ENCODE measurements at places on chromosomes 5 and 9.

DNA sequence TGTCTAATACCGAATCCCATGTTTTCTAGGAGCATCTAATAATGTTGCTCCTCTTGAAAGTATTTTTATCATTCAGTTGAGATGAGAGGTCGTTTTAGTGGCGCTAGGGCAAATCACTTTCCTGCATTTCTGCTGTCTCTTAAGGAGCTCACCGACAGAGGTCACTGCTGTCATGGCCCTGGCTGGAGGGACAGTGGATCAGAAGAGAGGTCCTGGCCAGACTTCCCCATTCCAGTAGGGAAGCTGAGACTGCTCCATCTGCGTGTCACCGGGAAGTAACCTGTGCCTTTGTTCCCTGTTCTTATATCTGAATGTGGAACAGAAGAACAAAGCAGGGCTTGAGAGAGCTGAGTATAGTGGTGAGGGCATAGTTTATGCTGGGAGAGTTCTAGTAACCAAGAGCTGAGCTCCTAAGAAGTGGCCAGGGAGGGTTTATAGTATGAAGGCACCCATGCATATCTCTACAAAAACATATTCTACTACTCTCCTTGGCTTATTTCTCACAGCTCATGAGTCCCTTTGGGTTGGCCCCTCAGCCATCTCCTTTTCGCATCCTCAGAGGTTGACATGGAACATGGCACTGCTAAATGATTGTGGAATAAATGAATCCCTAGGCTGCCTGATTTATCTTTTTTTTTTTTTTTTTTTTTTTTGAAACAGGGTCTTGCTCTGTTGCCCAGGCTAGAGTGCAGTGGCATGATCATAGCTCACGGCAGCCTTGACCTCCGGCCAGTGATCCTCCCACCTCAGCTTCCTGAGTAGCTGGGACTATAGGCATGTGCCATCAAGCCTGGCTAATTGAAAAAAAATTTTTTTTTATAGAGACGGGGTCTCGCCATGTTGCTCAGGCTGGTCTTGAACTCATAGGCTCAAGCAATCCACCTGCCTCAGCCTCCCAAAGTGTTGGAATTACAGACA is 27.2 kb downstream of the ATP6V0E1 start:
- peak; percentile 78 for DNase-seq
- no peaks in the 10 kb centered on the region for H3K36me3 ChIP-seq
- H3K27me3 ChIP-seq: no peaks in the 10 kb centered on the region
- H3K4me3 ChIP-seq: no peak overlapping the region
- H3K27ac ChIP-seq: peak overlapping the region; percentile 26

- no peak overlapping the region for H3K4me3 ChIP-seq
- no peaks in the 10 kb centered on the region for H3K27me3 ChIP-seq
- DNase-seq: no peak
- H3K4me1 ChIP-seq: no peaks in the 10 kb centered on the region
- no peak overlapping the region for H3K27ac ChIP-seq
These were observed 97.4 kb downstream of the HOMER1 start for GRCh38 chr5:79416499-79416898.

DNA sequence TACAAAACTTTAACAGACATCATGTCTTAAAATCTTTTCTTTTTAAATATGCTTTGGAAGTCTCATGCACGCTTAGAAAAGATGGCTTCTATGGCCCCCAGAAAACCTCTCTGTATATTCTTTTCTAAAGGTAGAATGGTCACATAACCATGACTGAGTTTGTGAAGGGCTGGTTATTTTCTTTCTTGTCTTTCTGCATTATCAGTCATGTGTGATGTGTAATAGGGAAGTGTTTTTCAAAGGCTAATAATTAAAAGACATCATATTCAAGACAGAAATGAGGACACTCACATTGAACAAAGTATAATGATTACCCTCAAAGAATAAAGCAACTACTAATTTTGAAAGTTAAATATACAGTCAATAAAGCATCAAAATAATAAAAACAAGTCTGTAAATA is 253.4 kb downstream of the TRPM3 start:
- no peaks in the 10 kb centered on the region for H3K36me3 ChIP-seq
- no peak overlapping the region for H3K27ac ChIP-seq
- no peak overlapping the region for H3K4me3 ChIP-seq
- no peaks in the 10 kb centered on the region for H3K27me3 ChIP-seq
- DNase-seq: no peak
- H3K4me1 ChIP-seq: no peaks in the 10 kb centered on the region

DNA sequence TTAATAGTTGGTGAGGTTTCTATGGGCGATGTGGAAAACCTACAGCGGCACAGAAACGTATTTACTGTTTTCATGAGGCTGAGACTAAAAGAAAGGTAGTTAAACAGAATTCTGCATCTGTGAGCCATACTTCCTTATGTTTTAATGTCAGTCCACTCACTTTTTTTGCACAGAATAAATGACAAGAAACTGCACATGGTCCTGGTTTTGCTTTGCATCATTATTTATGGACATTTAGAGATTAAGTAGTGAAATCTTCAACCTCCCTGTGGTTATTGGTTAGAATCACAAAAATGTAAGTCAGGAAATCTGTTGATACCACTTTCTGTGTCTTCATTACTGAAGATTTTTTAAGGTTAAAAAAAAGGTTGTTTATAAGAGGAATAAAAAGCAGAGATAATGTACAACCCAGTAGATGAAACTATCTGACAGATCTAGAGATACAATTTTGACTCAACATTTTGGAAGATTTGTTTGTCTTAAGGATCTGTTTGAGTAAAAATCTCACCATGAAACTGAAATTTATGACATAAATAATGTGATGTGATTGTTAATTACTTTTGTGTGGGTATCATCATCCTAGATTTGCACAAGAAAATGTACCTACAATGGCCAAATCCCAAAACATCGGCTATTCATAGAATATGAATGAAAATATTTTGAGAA is 2.4 kb downstream of the PRR16 start:
- H3K27ac ChIP-seq: peak overlapping the region; percentile 89
- H3K36me3 ChIP-seq: no peaks in the 10 kb centered on the region
- peaks cover 15% of the 10 kb centered on the region for H3K4me1 ChIP-seq

DNA sequence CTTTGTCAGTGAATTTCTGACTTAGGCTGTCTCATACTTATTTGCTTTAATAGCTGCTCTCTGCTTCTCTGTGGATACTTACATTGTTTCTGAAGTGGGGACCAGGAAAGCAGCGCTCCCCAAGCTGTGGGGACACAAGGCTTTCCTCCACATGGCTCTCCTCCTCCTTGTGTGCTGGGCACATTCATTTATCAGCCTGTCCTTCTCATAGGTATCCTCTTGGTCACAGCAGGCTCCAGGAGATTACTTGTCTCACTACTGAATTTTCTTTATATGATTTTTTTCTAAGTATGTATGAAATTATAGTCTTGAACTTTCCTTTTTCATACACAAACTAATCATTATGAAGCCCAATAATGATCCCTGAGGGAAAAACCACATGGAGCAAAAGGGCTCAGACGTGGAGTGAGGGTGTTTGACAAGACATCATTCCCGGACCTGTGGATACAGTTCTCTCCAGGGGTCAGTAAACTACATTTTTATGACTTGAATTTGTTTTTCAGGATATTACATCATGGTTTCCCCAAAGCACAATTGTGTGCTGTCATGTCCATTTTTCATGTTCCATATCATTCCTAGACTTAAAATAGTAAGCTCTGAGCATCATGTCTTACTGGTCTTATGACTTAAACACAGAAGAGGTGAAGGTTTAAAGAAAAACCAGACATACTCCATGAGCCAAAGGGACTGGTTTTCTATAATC is 234.5 kb downstream of the PCSK1 start:
- H3K27me3 ChIP-seq: no peaks in the 10 kb centered on the region
- no peaks in the 10 kb centered on the region for H3K36me3 ChIP-seq
- H3K27ac ChIP-seq: no peak overlapping the region
- no peak for DNase-seq

DNA sequence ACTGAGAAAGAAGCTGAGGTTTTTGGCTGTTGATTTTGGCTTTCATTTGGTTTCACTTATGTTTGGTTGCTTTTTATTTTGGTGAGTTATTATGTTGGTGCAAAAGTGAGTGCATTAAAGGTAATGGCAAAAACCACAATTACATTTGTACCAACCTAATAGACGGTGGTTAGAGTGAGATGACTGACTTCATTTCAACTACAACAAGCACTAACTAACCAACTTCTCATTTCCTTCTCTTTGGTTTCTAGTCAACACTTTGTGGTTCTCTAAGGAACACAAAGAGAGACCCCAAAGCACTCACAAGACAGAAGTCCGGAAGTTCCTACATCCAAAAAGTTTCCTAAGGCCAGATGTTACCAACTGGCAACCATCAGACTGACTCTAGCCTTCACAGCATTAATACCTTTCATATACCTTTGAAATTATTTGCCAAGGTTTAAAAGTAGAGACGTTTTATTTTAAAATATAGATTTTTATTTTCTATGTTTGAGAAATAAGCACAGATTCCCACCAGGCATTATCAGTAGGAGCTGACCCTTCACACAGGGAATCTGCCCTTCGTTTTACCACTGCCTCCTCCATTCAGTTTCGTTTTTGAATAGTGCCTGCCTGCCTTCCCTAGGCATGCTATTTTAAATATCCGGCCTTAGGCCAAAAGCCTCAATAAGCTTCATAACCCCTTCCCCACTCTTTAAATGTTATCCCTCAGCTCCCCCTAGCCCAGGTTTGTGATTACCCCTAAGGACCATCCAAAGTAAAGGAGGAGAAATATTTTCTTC is 301.1 kb upstream of the PTGER4 start:
- H3K4me3 ChIP-seq: no peak overlapping the region
- no peaks in the 10 kb centered on the region for H3K4me1 ChIP-seq
- DNase-seq: no peak
- no peak overlapping the region for H3K27ac ChIP-seq

- no peaks in the 10 kb centered on the region for H3K27me3 ChIP-seq
- no peak overlapping the region for H3K4me3 ChIP-seq
- H3K36me3 ChIP-seq: peaks cover 65% of the 10 kb centered on the region
- no peak overlapping the region for H3K27ac ChIP-seq
- DNase-seq: no peak
These were observed 49.0 kb downstream of the NKD2 start for GRCh38 chr5:1057485-1058082.

GRCh38 chr9:94085062-94085639 is 887 bp downstream of the PTPDC1 start:
- no peaks in the 10 kb centered on the region for H3K27me3 ChIP-seq
- H3K36me3 ChIP-seq: no peaks in the 10 kb centered on the region
- H3K4me1 ChIP-seq: peaks cover 31% of the 10 kb centered on the region
- no peak overlapping the region for H3K27ac ChIP-seq
- no peak for DNase-seq

DNA sequence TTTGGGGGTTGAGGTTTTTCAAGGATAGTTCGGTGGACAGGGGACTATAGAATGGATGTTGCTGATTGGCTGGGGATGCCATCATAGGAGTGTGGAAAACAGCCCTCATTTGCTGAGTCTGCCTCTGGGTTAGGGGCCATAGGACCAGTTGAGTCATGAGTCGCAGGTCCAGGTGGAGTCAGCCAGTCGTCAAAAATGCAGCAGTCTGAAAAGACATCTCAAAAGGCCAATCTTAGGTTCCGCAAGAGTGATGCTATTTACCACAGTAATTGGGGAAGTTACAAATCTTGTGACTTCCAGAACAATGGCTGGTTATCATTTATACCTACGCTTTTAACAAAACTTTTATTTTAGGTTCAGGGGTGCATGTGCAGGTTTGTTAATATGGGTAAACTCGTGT is 276.0 kb upstream of the DMRT1 start:
- H3K27ac ChIP-seq: no peak overlapping the region
- H3K36me3 ChIP-seq: no peaks in the 10 kb centered on the region
- H3K4me3 ChIP-seq: no peak overlapping the region
- DNase-seq: no peak

GRCh38 chr5:119996128-119996527 is 366.8 kb downstream of the FAM170A start:
- no peak for DNase-seq
- no peaks in the 10 kb centered on the region for H3K4me1 ChIP-seq
- H3K27ac ChIP-seq: no peak overlapping the region

- H3K4me3 ChIP-seq: no peak overlapping the region
- no peaks in the 10 kb centered on the region for H3K27me3 ChIP-seq
- no peak for DNase-seq
- H3K4me1 ChIP-seq: no peaks in the 10 kb centered on the region
- no peaks in the 10 kb centered on the region for H3K36me3 ChIP-seq
These were observed 132.8 kb upstream of the TAF11L2 start for GRCh38 chr5:17364987-17365810.

DNA sequence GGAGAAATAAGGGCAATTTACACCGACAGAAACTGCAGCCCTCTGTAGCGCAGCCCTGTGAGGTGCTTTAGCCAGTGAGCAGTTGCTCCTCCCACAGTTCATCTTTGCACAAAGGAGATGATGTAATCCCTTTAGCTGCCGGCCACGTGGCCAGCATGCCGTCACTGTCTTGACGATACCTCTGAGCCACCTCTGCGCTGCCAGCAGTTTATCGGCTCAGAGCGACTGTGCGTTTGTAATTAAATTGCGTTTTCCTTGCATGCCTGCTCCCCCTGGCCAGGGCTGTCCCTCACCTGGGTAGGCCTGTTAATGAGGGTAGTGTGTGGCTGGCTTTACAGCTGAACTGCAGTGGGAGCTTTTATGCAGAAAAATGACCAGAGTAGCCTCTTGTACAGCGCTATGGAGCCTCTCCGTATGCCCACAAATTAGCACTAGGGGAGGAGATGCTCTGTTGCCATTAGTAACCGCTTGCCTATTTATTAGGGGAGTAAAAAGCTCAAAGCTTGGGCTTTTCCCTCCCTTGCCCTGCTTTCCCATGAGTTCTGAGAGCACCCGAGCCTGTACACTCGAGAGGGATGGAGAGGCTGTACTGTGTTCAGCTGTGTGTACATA is 107.0 kb downstream of the TRIO start:
- DNase-seq: peak; percentile 82
- peak overlapping the region; percentile 14 for H3K27ac ChIP-seq
- H3K27me3 ChIP-seq: no peaks in the 10 kb centered on the region
- no peaks in the 10 kb centered on the region for H3K4me1 ChIP-seq
- H3K4me3 ChIP-seq: no peak overlapping the region
- H3K36me3 ChIP-seq: no peaks in the 10 kb centered on the region

DNA sequence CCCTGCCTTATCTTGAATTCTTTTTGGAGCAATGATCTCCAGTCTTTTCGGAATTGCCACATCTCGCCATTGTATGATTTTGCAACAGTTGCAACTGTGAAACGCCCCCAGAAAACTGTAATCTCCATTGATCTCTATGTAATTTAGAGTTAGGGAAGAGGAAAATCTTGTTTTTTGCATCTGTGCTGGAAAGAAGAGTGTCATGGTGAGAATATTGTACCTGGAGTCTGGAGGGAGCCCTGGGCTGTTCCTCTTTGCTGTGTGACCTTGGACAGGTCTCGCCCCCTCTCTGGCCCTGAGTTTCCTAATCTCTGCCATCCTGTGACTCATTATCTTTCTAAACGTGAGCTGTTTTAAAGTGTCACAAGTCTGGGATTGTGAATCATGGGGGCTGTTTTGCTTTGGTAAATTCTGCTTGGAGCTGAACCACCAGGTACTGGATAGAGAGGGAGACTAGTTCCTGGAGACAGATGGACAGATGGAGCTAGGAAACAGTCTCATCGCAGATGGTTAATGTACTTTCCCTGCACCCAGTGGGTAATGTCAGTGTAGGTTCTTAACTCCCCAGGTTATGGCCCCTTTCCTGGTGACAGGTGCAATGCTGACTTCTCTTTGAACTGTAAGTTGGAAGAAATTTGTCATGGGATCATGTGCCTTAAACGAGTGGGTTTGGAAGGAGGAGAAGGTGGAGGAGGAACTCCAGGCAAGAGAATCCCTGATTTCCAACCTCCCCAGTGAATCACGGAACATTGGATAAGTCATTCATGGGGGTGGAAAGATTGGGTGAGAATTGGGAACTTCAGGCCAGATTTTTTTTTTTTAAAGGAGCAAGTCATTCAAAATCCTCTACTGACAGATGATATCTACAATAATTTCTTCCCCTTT is 19.6 kb downstream of the PPARGC1B start:
- no peaks in the 10 kb centered on the region for H3K36me3 ChIP-seq
- no peaks in the 10 kb centered on the region for H3K27me3 ChIP-seq
- H3K27ac ChIP-seq: peak overlapping the region; percentile 43
- no peak for DNase-seq

All from right atrium auricular region (tissue), 2 donors.